ENCODE measurements at places on chromosomes 12 and 14.

GRCh38 chr14:74483321-74483720 lies 9.8 kb downstream of the NPC2 start:
- DNase-seq, result no peak

GRCh38 chr12:61412201-61412600 lies 848.0 kb upstream of the USP15 start:
- no peak for DNase-seq

DNA sequence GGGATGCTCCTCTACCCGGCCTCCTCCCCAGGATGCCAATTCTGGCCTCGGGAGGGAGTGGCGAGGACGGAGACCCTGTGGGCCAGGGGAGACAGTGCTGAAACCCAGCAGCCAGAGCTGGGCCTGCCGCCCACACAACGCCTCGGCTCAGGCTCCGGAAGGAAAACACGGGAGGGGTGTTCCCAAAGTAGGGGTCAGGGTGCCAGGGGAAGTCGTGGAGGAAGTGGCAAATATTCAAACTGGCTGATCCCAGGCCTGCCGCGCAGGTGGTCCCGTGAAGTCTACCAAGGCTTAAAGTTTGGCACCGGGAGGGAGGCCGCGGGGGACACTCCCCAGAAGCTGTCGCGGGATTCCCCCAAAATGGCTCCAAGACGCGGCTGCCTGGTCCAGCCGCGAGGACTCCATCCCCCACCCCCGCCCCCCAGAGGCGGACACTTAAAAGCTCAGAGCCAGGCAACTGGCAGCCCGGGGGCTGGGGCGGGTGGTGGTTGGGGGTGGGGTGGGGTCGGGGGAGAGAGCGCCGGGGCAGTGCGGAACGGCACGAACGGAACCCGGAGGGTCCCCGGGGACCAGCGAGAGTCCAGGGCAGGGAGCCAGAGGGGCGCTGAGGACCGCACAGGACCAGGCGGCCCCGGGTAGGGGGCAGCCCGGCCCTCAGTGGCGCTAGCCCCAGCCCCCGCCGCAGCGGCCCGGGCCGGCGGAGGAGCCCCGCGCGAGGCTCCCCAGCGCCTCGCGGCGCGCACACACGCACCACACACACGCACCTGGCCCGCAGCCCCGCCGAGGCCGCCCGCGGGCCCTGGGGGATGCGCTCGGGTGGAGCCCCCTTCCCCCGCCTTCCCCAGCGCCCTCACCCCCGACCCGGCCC lies 20.0 kb downstream of the BEGAIN start:
- no peak for DNase-seq

DNA sequence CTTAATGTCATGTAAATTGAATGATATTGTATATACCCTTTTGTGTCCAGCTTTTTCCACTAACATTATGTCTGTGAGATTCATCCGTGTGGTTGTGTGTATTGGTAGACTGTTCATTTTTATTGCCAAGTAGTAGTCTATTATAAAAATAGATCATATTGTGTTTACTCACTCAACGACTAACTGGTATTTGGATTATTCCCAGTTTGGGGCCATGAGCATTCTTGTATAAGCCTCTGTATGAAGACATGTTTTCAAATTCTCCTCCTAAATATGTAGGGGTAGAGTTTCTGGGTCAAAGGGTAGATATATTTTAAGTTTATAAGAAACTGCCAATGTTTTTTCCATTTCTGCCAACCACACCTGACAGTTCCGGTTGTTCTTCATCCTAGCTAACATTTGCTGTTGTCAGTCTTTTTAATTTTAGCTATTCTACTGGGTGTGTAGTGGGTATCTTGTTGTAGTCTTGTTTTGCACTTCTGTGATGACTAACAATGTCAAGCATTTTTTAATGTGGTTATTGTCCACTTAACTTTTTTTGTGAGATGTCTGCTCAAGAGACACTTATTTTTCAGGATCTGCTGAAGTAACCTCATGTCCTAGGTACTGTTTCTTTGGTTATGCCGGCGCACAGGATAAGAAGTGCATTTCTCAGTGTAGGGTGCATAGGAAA lies 93.2 kb downstream of the DACT1 start:
- no peak for DNase-seq

DNA sequence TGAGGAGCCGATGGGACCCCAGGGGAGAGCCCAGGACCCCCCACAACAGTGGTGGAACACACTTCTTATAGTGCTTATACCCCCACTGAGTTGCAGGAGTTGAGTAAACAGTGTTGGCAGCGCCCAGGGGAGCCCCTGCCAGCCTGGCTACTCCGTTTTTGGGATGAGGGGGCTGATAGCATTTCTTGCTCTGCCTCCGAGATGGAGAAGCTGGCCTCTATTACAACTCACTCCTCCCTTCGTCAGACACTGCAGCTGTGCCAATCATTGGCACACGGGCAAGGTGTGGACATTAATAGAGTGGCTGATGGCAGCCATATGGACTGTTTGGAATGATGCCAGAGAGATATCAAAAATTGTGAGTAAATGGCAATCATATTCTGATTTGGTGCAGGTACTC lies 94.9 kb upstream of the TMPO start:
- DNase-seq, result no peak

DNA sequence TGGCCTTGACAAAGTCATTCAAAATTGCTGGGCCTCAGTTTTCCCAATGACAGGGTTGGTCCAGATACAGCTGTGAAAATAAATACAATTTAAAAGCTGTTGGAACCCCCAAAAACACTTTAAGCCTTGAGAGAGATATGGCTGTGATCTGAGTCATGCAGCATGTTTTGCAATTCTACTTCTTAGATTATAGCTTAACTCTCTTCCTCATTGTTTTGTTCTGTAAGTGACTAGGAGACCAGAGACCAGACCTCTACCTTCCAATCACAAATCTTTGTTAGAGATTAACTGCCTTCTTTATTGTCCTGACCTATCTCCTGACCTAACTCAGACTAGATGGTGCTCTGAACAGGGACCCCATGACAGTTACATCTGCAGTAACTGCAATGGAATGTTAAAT lies 198.1 kb downstream of the STXBP6 start:
- no peak for DNase-seq

DNA sequence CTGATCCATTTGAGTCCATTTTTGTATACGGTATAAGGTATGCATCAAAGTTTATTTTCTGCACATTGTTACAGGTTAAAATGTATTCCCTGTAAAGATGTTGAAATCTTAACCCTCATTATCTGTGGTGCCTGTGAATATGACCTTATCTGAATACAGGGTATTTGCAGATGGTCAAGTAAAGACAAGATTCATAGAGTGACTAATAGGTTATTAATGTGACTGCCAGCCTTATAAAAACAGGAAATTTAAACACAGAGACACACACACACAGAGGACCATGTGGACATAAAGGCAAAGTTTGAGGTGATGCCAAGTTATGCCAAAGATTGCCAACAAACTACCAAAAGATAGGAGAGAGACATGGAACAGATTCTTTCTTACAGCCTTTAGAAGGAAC lies 347.2 kb upstream of the DCN start:
- DNase-seq, result peak; percentile 3

DNA sequence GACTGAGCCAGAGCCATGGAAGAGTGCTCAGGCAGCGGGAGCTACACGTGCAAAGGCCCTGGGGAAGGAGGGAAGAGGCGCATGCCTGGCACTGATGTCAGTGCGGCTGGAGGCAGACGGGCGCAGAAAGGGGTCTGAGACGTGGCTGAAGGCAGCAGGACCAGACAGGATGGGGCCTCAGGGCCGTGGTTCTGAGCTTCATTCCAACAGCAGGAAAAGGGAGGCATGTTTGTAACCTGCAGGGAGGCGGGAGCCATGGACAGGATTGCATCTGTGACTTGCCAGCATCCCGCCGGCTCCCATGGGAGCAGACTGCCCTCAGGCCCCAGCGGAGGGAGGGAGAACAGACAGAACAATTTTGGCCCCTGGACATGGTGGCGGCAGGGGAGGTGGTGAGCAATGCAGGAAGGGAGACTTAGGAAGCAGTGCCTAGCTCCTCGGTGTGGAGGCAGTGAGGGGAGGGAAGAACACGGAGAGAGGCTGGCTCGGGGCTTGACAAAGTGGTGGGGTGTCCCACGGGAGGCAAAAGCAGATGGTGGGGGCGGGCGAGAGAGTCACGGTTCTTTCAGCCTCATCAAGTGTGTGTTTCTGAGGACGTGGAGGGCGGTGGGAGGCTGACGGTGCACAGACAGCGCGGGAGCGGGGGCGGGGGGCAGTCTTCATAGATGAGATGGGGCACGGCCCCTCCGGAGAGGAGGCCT lies 33.3 kb upstream of the INF2 start:
- DNase-seq, result no peak

GRCh38 chr14:100747021-100747586 lies 20.4 kb downstream of the DLK1 start:
- peak; percentile 84 for DNase-seq

GRCh38 chr14:65676361-65677014 lies 264.0 kb downstream of the FUT8 start:
- DNase-seq, result no peak

DNA sequence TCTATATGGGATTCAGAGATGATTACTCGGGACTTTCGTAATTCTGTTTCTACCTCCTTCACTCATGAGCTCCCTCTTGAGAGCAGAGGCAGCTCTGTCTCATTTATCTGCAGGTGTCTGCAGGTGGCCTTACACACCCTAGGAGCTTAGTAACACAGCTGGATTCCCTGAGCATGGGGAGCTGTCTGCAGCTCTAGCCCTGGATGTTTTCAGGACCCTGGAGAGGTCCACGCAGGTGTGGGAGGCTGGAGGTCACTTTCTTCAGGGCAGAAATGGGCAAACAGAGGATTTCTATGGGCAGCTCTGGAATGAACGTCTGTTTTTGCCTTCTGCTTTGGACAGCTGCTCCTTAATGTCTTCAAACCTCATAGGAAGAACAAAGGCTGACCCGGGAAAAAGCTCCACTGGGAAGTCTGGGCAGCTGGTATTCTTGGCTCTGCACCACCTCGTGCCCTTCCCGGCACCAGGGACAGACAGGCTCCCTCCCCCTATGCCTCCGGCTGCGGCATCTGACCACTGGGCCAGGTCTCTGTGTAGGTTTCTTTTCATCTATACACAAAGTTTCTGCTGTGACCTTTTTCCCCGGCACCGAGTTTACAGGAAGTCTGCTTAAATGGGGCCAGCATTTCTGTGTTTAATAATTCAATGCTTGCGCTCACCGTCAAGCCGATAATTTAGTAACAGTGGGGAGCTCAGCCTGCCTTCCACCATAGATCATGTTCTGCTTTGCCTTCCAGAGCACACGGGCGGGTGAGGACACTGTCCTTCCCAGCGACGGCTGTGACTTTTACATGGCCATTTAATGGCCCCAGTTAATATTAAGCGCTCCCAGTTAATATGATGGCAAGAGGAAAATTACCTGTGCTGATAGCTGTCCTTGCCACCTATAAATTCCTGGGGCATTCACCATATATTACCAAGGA lies 320.2 kb upstream of the SFSWAP start:
- DNase-seq, result no peak

- no peak for DNase-seq
Measured at GRCh38 chr12:121443911-121444841, 44.3 kb downstream of the RNF34 start.

- no peak for DNase-seq
Measured at GRCh38 chr12:97912943-97913342, 450.3 kb downstream of the RMST start.

GRCh38 chr14:80049055-80049454 lies 162.2 kb downstream of the DIO2 start:
- peak; percentile 9 for DNase-seq

DNA sequence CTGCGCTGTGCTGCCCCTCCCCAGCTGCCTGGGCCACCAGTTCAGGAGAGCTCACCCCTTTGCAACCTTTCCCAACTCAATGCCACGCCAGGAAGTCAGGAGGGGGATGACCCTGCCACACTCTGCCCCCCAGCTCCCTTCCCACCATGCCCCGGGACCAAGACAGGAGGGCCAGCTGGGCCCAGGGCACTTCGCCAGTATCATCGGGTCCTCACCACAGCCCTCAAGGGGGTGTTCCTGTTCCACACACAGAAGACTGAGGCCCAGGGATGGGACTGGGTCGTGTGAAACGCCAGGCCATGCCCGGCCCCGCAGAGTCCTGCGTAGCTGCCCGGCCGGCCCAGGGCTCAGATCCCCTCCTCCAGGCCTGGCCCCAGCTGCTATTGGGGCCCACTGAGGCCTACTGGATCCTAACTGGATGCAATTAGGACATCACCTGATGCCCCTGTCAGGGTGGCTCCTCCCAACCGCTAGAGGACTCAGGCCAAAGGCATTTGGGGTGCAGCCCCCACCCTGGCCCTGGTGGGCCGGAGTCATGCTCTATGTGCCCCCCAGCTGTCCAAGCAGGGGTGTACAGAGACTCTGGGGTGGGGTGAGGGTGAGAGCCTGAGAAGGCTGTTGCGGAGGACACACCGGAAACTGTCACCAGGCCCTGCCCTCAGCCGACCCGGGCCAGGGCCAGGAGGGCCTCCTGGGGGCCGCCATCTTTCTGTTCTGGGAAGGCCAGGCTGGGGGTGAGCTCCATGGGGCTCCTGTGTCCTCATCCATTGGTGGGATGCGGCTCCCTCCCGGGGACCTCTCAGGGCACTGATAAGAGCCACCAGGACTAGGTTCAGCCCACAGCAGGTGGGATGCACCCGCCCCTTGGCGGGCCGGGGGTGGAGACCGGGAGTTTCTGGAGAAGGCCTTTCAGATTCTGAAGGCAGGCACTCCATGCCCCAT lies 29.3 kb upstream of the ANKRD9 start:
- DNase-seq, result no peak

- DNase-seq, result no peak
Measured at GRCh38 chr14:95535226-95536021, 574 bp downstream of the GLRX5 start.

DNA sequence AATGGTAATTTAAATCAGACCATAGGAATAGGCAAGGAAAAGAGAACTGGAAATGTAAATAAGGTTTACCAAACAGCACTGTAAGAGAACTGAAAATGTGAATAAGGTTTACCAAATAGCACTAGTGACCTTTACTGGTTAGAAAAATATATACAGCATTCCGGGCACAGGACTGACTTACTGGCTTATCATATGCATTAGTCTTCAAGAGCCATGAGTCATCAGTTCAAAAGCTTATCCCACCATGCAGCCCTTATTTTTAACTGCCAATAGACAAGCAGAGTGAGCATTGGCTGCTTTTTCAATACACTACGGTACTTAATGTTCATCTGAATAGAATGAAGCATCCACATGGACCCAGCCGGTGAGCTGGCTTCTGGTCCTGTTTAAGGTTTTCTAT lies 13.0 kb upstream of the NELL2 start:
- no peak for DNase-seq

- DNase-seq, result no peak
Measured at GRCh38 chr14:24943024-24943423, 106.9 kb downstream of the STXBP6 start.

GRCh38 chr14:46782281-46782680 lies 130.7 kb upstream of the RPL10L start:
- no peak for DNase-seq
